ENCODE measurements at places on chromosomes 2 and 18.

GRCh38 chr2:19643117-19643518 lies 258.7 kb downstream of the TTC32 start:
- no peak for DNase-seq

GRCh38 chr18:50982802-50983179 lies 15.0 kb downstream of the ELAC1 start:
- DNase-seq, result no peak

- DNase-seq, result no peak
Measured at GRCh38 chr2:158644139-158644538, 151.0 kb upstream of the DAPL1 start.

GRCh38 chr2:190763901-190764514 lies 115.1 kb downstream of the NAB1 start:
- DNase-seq, result no peak

DNA sequence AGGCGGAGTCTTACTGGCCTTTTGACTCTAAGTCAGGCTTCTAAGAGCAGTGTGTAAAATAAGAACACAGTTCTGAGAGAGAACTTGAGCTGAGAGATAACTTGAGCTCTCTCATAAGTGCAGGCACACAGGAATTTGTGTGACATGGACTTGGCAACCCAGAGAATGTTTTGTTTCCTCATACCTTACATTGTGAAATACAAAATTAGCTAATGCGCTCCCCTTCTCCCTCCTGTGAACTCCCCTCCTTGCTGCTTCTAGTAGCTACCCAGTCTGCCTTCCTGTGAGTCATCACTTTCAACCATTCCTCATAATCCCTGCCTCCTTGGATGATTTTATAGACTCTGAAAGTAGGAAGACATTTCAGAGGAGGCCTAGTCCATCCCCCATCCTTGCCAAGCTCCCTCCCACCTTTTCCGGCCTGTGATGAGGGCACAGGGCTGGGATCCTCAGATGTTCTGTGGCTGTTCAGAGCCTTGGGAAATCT lies 22.6 kb downstream of the FER1L5 start:
- DNase-seq, result peak; percentile 36

DNA sequence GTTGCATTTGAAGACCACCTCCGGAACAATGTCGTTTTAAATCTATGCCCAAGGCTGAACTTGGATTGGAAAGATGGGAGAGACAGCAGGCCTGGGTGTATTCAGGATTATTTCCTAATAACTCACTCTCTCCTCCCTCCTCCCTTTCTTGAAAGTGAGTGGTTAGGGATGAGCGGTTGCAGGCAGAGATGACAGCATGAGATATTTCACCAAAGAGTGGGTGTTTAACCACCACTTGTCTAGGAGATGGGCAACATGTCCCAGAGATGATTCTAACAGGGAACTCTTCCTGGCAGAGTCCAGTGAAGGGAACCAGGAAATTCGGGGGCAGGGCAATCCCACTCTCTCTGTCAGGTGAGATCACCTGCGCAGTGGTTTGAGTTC lies 123.2 kb downstream of the KCTD1 start:
- no peak for DNase-seq

DNA sequence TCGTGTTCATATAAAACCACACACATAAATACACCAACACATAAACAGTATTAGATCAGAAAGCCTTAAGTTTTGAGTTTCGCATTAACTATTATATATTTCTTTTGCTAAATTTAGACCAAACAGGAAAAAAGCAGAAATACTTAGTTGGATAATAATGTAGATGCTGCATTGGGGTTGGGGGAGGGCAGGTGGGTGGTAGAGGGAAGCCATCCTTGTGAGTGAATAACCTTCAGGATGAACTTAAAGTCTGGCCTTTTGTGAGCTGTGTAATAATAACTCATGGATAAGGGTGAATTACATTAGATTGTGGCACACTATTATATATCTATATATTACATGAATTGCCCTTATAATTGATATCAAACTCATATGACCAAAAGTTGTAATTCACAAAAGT lies 174.7 kb downstream of the WDR7 start:
- DNase-seq, result no peak

GRCh38 chr2:216056739-216057138 lies 24.9 kb downstream of the PECR start:
- DNase-seq, result no peak

DNA sequence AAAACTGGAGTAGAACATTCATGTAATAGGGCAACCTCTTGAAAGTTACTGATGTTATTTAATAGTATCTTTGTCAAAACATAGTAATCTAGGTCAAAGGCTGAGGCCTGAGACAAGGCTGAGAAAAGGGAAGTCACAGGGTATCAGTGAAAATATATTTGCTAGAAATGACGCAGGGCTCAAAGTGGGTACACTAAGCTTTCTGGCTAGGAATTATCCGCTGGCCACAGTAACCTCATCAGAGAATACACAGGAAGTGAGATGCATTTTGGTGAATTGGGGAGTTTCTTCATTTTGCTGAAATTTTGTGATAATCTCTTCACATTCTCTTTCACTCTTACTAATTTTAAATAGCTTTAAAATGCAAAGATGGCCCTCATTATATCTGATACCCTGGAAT lies 206.8 kb downstream of the OTX1 start:
- no peak for DNase-seq

DNA sequence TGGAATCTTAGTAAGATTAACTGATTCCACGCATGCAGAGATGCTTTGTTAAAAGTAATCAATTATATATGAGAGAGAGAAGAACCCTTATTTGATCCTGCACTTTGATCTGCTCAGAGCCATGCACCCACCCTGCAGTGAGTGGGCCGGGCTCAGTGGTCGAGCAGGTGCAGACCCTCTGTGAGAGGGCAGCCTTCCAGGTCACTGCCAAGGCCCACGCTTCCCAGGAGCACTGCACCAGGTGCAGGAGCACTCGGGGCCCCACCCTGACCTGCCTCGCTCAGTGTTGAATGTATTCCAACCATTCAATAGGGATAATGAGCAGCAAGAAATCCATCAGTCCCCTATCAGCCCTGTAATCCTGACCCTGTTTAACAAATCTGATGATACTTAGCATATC lies 126.9 kb downstream of the TMEM200C start:
- no peak for DNase-seq

GRCh38 chr2:821546-821945 lies 129.1 kb upstream of the SNTG2 start:
- DNase-seq, result no peak

DNA sequence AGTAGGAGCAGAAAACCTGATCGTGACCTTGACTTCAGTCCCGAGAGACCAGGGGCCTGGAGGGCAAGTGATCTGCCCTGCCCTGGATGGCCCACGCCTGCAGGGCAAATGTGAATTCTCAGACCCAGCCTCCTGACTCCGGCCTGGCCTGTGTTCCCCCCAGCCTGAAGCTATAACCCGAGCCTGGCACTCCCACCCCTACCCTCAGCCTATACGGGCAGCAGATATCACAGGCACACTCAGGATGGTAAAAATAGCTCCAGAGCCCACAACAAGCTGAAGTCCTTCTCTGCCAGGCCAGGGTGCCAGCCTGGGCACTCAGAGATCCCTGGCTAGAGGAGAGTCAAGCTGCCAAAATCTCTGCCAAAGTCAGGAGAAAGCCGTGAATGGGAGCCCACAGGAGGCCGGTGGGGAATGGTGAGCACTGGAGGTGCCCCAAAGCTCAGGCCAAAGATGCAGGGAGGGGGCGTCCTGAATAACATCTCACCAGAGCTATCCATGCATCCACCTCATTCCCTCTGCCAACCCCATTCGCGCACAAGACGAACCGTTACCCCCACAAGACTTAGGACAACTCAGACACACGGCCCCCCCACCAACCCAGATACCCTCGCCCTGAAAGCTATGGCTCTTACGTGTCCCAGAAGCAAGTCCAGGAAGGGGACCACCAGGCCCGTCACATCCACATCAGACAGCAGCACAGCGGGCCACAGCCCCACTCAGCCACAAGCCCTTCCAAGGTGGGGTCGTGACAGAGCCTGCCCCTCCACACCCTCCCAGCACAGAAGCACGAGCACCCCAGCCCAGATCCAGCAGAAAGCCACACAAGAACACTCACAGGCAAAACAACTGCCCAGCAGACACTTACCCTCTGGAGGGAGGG lies 144.9 kb downstream of the TNS1 start:
- no peak for DNase-seq

DNA sequence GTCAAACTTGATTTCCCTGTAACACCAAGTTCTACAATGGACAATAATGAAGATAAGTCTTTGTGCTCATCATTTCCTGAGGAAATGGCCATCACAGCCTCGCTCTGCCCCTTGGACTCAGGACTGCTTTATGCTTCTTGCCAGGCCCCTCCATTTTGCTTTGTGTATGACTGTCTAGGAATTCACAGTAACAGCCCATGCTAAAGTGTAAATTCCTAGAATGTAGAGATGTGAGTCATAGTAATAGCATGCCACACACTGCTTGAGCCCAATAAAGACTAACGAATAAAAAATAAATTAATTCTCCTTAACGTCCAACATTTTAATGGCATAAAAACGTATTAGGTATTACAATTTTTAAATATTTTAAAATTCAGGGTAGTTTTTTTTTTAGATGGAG lies 226.5 kb downstream of the PID1 start:
- no peak for DNase-seq

- DNase-seq, result no peak
Measured at GRCh38 chr2:199471443-199472057, 13.8 kb upstream of the SATB2 start.

DNA sequence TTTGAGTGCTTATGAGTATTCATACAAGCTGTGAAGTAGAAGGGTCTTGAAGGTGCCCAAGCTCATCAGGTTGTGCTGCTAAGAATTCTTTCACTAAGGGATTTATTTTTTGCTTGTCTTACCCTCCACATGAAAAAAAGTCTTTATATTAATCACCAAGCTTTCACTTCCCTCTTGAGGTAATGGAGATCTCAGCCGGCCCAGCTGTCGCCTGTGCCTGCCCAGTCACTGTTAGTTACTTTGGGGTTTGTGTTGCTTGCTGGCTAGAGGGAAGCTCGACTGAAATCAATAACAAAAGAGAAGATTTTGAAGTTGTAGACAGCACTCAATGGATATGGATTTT lies 21.9 kb downstream of the MC2R start:
- DNase-seq, result no peak

DNA sequence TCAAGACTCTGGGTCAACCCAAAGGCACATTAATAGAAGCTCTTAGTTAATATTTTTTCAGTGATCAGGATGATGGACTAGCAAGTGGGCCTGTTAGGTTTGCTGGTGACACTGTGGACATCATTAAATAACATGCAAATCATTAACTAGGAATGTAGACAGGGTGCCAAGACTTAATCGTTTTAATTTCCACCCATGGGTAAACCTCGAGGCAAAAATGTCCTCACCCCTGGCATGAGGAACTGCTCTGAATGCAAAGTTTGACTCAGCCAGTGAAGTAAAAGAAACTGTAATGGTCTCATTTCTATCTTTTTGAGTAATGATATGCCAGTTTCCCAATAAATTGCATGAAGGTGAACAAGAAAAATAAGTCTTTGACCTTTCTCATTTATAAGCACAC lies 152.6 kb upstream of the MEX3C start:
- DNase-seq, result no peak

GRCh38 chr18:76522122-76522503 lies 27.1 kb upstream of the ZNF516 start:
- DNase-seq, result no peak

DNA sequence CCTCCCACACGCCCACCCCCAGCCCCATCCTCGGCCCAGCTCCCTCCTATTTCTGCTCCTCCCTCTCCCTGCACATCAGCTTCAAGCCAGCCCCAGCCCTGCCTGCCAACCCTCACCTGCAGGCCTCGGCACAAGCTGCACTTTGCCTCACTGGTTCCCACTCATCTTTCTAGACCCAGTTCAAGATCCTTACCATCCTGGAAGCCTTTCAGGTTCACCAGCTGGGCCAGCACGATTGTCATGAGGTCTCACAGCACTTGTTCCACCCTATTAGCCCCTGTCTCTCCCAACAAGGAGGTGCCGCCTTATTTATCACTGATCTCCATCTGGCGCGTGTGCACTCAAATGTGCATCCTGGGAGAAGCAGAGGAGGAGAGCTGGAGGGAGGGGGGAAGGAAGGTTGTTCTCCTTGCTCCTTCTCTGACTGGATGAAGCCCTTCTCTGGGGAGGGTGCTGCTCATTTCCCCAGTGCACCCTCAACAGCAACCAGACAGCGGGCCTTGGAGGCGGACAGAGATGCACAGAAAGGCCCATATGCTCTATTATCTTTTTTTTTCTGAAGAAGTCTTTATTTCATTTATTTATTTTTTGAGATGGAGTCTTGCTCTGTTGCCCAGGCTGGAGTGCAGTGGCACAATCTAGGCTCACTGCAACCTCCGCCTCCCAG lies 15.5 kb upstream of the BIN1 start:
- DNase-seq, result no peak

- DNase-seq, result no peak
Measured at GRCh38 chr2:200744201-200744602, 67.5 kb upstream of the BZW1 start.

GRCh38 chr2:37912056-37912455 lies 13.0 kb upstream of the RMDN2 start:
- no peak for DNase-seq

GRCh38 chr2:200471324-200471848 lies 38.5 kb downstream of the KCTD18 start:
- no peak for DNase-seq

DNA sequence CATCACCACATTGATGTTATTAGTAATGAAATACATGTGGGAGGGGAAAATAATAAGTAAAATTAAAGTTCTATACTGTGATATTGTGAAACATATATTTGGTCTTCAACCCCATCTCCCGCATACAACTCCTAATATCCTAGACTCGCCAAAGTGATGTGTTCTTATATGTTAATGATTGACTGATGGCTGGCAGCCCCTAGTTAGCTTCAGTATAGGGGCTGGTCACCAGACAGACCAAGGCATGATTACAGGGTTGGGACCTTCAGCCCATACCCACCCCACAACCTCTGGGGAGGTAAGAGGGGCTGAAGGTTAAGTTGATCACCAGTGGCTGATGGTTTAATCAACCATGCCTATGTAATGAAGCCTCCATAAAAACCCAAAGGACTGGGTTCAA lies 28.1 kb upstream of the MREG start:
- no peak for DNase-seq

DNA sequence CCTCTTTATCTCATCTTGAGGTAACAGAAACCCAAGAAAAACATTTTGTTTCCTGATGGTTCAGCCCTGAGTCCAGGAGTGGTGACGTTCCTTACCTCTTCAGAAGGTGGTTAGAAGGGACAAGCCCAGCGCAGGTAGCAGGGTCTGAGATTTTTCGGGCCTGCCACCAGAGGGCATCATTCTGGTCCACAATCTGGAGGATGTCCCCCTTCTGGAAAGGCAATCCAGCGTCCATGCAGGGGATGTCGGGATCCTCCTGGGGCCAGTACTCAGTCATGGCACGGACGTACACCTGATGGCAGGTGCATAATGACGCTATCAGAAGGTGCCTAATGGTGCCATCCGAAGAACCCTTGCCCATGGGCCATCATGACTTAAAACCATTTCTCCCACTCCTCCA lies 17.7 kb downstream of the MPP4 start:
- DNase-seq, result no peak

DNA sequence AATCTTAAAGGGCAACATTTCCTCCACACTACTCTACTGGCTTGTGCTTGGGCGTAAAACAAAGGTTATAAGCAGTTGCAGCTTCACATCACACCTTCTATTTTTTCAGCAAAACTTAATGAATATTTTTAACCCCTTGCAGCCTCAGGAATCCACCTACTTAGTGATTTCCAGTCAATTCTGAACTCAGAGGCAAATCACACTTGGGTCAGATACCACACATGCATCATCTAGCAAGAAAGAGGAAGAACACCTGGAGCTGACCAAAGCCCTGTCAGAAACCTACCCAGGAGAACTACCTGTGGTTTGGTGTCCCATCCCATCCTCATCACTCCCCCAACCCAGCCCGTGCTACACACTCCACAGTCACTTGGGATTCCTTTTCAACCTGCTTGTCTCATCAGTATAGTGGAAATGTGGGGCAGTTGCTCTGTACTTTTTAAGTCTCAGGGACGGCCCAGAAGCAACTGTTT lies 25.5 kb downstream of the PIAS2 start:
- DNase-seq, result no peak
